Left renal pelvis (tissue), 4 donors: ENCODE measurements at places on chromosomes 2 and 18. TPM values are rescaled to one million over a fixed set of nuclear protein-coding genes. Genes with fewer than 3 reads are reported as not detected.

ACMSD gene
- polyA plus RNA-seq, result 30.5 TPM

ARHGAP28 gene
- polyA plus RNA-seq, result 69.6 TPM

DNA sequence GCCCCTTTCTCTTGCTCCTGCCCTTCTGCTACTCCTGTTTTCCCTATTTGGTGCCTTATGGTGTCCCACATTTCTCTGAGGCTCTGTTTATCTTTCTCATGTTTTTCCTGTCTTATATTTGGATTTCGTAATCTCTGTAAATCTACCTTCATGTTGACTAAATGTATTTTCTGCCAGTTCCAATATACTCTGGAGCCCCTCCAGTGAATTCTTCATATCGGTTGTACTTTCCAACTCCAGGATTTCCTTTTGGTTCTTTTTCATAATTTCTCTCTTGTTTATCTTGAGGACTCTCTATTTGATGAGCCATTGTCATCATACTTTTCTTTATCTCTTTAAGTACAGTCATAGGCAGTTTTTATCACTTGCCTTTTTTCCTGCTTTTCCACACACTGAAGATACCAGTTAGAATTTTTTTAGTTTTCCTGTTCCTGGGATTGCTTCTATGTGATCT lies 19.1 kb downstream of the SCLY start:
- no peak for DNase-seq

DNAH6 gene
- 3.0 TPM for polyA plus RNA-seq

HAAO gene
- polyA plus RNA-seq, result 25.2 TPM

DPYSL5 gene
- polyA plus RNA-seq, result 8.5 TPM

DNA sequence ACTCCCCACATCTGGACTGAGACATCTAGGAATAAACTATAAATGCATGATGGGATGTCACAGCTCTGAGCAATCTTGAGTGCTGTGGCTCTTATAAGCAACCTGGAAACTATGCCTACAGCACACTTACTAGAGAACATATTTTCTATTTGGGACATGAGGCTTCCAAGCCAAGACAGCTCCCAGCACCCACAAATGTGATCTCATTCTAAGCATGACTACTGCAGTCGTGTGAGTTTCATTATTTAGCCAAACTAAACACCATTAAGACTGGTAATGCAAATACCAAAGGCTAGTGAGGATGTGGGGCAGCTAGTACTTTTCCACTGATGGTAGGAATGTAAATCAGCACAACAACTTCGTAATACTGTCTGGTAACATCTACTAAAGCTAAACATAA lies 72.5 kb downstream of the RTTN start:
- DNase-seq, result no peak

GRCh38 chr2:171878481-171878993 lies 15.5 kb downstream of the SLC25A12 start:
- no peak for DNase-seq

PSMA8 gene
- polyA plus RNA-seq, result not detected

- no peak for DNase-seq
Observed at GRCh38 chr2:70132244-70133126, 45.2 kb downstream of the PCBP1 start.

GPAT2 gene
- 7.3 TPM for polyA plus RNA-seq

PTH2R gene
- polyA plus RNA-seq, result 45.0 TPM

GRCh38 chr2:67485431-67485830 lies 88.3 kb downstream of the ETAA1 start:
- DNase-seq, result no peak

- DNase-seq, result no peak
Observed at GRCh38 chr2:75707901-75708300, 2.8 kb downstream of the GCFC2 start.

FAM124B gene
- 3.2 TPM for polyA plus RNA-seq

SLC40A1 gene
- 124 TPM for polyA plus RNA-seq

- no peak for DNase-seq
Observed at GRCh38 chr18:62954366-62954765, 239.0 kb downstream of the PHLPP1 start.

LYPD6B gene
- polyA plus RNA-seq, result 35.7 TPM

VAMP5 gene
- polyA plus RNA-seq, result 36.8 TPM

DNA sequence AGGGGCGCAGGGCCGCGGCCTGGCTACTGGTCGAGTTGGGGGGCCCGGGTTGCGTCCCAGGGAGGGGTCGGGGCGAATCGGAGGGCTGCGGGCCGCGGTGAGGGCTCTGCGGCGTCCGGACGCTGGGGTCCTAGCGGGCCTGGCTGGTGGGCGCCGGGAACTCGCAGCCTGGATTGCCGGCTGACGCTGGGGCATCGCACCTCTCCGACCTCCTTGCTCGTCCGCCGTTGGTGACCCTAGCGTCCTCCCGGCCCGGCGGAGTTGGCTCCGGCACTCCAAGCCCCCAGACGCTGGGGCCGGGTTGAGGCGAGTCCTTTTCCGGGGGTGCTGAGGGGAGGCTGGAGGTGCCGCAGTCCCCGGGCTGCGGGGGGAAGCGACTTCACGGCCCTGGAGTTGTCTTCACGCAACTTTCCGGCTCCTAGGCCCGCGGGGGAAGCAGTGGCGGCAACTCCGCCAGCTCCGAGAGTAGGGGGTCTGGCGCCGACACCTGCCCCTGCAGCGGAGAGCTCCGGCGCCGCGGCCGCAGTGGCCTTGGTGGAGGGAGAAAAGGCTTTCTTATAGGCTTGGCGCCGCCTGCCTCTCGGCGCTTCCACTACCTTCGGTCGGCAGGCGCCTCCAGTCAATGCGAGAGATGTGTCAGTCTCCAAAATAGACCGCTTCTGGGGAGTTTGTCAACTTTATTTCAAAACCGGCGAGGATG lies 70.3 kb downstream of the HAUS1 start:
- DNase-seq, result no peak

DNA sequence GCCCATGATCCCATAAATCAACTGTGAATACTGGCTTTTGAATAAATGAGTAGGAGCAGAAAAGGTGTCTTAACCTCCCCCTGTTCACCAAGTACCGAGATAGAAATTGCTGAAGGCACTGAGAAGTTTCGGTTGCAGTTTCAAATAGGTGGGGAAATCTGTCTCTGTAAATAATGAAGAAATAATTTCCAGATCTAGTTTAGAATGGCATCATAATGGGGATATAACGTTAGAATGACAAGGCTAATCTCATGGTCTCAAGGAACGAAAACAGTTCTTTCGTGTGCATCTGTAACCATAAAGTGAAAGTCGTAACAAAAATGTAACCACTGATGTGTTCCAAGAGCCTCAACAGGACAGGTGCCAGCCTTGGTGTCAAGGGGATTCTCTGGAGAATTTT lies 49.9 kb upstream of the TMEM18 start:
- no peak for DNase-seq

GRCh38 chr2:46967990-46968647 lies 52.5 kb upstream of the MCFD2 start:
- no peak for DNase-seq

DOK6 gene
- 6.6 TPM for polyA plus RNA-seq

UPP2 gene
- 10.0 TPM for polyA plus RNA-seq

DNA sequence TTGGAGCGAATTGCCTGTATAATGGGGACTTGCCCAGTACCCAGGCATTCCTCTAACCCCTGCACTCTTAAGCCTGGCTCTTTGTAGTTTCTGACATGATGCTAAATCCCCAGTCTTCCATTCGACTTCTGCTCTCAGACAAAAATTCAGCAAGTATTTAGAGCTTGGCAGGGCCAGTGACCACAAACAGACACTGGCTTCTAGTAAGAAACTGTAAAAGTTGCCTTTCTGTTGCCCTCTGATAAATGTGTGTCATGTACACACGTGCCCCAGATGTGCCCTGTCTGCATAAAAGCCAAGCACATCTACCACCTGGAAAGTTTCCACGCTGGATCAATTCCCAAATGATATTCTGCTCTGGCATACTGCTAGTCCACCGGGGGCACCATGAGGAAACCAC lies 18.0 kb downstream of the PAX3 start:
- DNase-seq, result no peak

GRCh38 chr2:217880287-217880889 lies 122.4 kb downstream of the TNS1 start:
- no peak for DNase-seq
